ENCODE measurements at places on chromosomes 2 and 18.

- DNase-seq: no peak
Observed at GRCh38 chr2:232593982-232594381, 39.4 kb upstream of the EFHD1 start.

- no peak for DNase-seq
Observed at GRCh38 chr2:170465241-170465640, 249.9 kb upstream of the SP5 start.

DNA sequence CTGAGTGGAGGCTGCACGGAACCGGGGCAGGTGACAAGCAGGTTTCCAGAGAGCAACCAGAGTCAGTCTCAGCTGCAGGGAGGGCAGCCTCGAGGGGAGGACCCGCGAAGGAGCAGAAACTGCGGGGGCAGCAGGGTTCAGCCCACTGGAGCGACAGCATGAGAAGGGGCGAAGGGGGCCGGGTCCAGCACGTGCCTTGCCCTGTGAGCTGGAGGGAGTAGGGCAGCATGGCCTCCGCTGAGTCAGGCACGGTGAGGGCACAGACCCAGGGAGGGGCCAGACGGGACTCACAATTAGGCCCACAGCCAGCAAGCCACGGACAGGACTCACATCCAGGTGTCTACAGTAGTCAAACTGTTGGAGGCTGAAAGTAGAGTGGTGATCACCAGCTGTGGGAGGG is 22.7 kb upstream of the ATP9B start:
- no peak for DNase-seq

DNA sequence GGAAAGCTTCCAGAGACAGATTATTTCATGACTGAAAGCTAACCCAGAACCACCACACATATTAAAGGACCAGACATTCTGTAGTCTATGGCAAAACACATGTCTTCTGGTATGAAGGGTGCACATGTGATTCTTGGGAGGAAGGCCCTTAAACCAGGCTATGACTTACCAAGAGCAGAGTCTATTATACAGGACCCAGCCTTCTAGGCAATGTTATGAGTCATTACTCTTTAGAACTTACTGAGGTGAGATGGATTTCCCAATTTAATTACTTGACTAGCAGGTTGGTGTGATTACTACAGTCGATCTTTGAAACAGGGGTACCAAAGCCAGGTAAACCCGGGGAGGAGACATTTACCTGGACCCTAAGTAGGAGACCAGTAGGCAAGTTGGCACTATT is 350.8 kb downstream of the TRIB2 start:
- no peak for DNase-seq

GRCh38 chr2:4090668-4091630 is 387.6 kb downstream of the DCDC2C start:
- no peak for DNase-seq

- DNase-seq: no peak
Observed at GRCh38 chr2:102801098-102801718, 39.4 kb downstream of the TMEM182 start.

DNA sequence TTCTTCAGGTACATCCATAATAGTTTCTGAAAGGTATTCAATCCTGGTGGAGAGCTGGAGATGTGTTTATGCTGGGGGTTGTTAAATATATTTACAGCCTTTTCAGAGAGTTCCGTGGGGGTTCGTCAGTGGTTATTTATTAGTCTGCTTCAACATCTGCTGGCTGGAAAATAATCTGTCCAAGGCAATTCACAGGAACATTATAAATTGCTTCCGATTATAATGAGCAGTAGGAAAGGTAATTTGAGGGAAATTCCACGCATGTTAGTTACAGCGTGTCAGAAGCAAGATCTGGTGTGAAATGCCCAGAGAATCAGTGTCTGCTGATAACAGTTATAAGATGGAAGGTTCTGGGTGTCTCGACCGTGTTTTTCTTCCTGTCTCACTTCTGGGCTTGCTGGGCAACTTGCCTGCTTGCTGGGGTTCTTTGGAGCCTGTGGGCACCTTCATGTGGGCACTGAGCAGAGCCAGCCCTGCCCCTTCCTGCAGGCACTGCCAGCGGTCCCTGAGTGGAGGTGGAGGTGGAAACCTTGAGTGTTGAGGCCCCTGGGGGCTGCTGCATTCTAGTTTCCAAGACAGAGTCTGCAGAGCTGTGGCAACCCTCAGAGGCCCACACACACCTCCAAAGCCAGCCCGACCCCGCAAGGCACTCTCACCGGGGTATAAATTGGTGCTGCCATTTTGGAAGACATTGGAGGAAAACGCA is 185.7 kb downstream of the FAM210A start:
- peak; percentile 51 for DNase-seq

DNA sequence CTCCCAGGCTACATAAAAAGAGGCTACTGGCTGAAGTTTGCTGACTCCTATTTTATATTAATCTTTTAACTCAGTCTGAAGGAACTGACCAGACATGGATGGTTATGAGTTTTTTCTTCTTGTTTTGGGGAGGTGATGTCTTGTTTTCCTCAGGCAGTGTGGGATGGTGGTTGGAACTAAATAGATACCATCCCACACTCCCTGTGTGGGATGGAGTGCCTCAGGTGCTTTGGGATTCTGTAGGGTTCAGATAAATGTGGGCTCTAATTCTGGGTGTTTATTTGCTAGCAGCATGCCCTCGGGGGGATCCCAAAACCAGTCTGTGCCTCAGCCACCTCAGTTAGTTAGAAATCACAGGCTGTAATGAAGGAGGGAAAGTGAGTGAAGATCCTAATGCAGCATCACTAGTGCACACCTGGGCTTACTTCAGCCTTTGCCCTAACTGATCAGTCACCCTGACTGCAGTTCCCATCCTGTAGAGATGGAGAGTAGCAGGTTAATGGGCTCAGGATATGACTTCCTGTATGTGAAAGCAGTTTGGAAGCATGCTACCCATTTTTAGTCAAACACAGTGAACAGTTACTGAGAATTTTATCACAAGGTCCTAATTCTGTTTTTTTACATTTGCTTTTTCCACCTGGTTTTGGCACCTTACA is 132.2 kb downstream of the SPTBN1 start:
- DNase-seq: no peak

DNA sequence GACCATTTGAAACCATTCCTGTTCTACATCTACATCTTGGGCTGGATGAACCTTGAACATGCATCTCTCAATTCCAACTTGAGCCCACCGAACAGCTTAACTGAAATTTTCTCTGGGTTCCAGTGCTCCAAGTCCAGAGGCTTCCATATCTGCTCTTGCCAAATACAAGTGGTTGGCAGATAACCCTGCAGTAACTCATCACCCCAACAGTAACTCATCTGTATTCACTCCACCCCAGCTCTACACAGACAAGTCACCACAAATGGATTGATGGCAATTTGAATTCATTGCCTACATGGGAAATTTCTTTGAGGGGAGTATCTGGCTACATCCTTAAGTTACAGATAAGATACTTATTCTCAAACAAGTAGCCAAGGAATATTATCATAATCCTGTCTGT is 502.4 kb upstream of the TNP1 start:
- DNase-seq: no peak

- DNase-seq: no peak
Observed at GRCh38 chr2:144156736-144157640, 362.9 kb downstream of the ZEB2 start.

DNA sequence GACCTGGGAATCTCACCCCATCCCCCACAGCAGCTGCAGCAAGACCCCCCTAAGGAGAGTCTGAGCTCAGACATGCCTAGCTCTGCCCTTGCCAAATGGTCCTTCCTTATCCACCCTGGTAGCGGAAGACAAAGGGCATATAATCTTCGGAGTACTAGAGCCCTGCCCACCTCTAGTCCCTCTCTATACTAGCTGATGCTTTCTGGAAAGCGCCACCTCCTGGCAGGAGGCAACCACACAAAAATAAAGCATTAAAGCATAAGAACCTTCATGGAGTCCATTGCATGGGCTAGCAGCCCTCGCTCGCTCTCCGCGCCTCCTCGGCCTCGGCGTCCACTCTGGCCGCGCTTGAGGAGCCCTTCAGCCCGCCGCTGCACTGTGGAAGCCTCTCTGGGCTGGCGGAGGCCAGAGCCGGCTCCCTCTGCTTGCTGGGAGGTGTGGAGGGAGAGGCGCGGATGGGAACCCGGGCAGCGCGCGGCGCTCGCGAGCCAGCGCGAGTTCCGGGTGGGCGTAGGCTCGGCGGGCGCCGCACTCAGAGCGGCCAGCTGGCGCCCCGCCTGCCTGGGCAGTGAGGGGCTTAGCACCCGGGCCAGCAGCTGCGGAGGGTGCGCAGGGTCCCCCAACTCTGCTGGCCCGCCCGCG is 941.2 kb downstream of the SUCLG1 start:
- DNase-seq: no peak

GRCh38 chr2:239978411-239978810 is 46.7 kb downstream of the NDUFA10 start:
- no peak for DNase-seq

- DNase-seq: no peak
Observed at GRCh38 chr18:22591222-22591621, 173.5 kb upstream of the CTAGE1 start.

DNA sequence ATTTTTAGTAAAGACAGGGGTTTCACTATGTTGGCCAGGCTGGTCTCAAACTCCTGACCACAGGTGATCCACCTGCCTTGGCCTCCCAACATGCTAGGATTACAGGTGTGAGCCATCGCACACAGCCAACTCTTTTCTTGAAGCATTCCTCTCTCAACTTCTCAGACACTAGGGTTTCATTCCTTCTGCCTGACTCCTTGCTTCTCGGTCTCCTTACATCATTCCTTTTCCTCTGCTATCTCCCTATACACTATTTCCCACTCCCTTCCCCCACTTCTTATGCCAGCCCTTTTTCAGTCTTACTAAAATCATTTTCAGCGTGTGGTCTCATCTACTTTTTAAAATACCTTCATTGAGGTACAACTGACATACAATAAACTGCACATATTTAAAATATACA is 6.1 kb downstream of the SOS1 start:
- no peak for DNase-seq

- DNase-seq: no peak
Observed at GRCh38 chr2:8491296-8492027, 190.4 kb upstream of the ID2 start.

- peak; percentile 75 for DNase-seq
Observed at GRCh38 chr2:8598295-8599165, 83.3 kb upstream of the ID2 start.

GRCh38 chr2:120300385-120300784 is 45.6 kb upstream of the INHBB start:
- DNase-seq: no peak

- DNase-seq: no peak
Observed at GRCh38 chr2:12001621-12002020, 255.2 kb downstream of the LPIN1 start.

GRCh38 chr18:56696966-56697365 is 45.8 kb downstream of the WDR7 start:
- DNase-seq: no peak

- DNase-seq: no peak
Observed at GRCh38 chr18:53756610-53756972, 467.9 kb downstream of the MBD2 start.

DNA sequence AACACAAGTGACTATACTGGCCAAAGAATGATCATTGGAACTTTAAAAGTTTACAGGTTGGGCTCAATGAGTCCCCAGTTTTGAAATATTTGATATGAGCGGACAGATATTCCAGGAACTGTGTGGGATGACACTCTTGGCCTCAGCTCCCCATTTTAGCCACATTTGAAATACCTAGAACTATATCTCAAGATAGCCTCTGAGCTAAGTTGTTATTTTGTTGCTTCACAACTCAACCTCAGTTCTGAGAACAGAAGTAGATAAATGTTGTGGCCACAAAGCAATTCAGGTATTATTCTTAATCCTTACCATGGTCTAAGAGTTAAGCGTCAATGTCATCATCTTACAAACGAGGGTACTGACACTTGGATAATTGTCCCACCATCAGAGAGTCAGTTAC is 172.2 kb upstream of the SETBP1 start:
- no peak for DNase-seq

GRCh38 chr2:88281302-88282217 is 111.4 kb downstream of the THNSL2 start:
- no peak for DNase-seq

DNA sequence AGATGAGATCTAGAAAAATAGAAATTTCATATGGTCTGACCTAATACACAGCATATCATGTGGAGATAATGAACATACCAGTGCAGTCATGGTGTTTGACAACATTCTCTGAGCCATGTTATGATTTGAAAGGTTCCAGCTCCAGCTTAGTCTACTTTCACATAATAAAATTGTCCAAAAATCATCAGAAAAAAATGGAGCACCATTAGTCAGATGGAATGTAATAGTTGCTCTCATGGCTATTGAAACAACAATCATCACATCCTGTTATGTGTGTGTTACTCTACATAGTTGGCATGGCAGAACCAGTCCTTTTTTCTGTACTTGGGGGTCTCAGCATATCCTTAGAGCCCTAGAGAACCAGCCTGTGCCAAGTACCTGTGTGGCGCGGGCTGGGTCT is 678.9 kb upstream of the FANCL start:
- DNase-seq: no peak

DNA sequence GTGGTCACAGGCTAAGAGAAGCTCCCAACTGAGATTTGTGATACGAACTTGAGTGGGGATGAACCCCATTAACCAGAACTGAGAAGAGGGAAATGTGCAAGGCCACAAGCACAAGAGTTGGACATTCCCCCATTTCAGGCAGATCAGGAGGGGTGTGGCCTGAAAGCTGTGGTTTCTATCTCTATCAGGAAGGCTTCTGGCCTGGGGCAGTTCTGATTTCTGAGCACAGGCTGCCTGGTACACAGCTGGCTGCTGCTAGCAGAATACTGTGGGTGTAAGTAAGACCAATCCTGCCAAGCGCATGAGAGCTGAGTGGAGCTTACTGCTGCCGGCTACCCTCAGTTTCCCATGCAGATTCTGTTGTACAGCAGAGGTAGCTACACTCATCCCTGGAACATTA is 484.6 kb downstream of the SATB2 start:
- DNase-seq: no peak
